GM13976 (cell line): ENCODE measurements at places on chromosomes 12 and 14.

DNA sequence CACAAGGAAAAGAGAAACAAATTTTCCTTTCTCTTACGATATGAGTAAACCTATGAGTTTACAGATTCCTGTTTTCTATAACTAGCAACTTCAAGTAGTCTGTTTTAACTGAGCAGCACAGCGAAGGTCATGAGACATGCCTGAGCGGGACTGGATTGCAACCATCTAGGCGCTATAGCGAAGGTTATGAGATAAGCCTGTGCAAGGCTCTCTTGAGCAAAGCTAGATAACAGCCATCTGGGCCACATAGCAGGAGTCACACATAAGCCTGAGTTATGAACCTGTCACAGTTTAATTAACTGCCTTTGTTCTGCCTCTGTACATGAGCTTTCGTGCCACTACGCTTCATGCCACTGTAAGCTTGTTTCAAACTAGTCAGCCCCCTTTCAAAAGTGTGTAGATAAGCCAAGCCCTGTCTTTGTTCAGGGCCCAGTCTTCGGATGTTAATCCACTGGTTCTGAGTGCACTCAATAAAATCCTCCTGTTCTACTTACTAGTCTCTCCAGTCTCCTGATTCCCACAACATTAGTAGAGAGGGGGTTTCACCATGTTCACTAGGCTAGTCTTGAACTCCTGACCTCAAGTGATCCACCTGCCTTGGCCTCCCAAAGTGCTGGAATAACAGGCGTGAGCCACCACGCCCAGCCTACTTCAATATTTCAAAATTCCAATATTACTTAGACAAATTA is 47.1 kb downstream of the SEC23A start:
- no peak for DNase-seq

DNA sequence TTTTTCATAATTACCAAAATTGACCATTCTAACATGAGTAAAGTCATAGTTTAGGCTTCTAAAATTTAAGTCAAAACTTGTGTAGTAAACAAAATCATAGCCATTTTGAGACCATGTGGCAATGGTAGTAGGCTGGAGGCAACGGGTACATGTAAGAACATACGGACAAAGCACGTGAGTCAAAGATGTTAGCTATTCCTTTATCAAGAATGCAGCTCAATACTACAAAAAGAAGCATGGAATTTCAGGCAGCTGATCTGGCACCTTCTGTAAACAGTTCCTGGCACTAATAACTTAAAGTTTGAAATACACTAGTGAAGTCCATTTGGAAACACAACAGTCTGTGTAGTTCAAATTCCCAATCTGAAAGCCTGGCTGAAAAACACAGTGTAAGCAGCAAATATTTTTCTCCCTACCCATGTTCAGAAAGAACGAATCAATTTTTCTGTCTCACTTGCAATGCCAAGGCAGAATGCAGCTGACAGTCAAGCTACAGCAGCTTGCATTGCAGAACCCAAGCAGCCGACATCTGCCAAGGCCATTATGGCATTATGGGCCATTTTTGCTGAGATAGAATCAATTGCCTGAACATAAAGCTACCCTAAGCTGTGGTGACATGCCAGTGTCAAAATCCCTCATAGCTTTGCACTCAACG is 29.3 kb downstream of the MYF5 start:
- DNase-seq: no peak

DNA sequence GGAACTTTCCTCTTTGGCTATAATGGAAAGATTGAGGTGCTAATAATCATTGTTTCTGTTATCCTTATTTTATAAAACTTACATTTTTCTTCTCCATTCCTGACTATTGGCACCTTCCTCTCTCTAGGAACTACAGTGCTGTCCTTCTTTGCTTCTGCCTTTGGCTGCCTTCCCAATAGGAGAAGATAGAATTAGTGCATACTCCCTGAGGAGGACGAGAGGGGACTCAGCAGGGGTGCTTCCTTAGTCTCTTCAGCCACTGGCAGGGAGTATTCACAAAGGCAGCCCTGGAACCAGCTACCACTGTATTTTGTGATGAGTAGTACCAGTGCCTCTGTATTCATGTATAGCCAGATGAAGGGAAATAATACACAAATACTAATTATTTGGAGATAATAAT is 208.5 kb downstream of the FOXG1 start:
- DNase-seq: no peak

DNA sequence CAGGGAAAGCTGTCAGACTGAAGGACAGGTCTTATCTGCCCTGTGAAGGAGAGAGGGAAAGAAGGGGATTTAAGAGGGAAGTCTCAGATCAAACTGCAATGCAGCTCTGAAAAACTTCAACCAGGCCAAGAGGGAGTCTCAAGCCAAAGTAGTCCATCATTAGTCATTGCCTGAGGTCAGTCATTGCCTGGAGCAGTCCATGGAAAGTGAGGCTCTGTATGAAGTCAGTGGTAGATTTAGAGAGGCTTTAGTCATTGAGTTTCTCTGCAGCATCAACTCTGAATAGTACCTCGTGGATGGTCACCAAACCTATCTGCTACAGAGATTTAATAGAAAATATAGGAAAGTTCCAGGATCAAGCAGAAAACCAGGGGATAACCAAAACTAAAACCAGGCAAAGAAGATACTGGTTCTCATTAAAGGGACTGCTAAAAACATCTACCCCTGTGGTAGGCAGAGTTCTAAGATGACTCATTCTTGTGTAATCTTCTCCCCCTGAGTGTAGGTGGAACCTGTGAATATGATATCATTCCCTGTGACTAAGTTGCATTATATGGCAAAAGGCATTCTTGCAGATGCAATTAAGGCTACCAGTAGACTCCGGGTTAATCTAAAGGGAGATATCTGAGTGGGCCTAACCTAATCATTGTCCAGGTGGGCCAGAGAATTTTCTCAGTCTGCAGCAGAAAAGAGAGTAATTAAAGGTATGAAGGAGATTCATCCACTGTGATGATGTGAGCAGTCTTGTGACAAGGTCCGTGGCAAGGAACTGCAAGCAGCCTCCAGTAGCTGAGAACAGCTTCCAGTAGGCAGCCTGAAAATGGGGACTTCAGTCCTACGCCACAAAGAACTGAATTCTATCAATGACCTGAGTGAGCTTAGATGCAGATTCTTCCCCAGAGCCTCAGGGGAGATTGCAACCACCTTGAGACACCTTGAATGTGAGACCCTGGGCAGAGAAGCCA is 123.1 kb downstream of the GALC start:
- DNase-seq: peak; percentile 2

- DNase-seq: no peak
These were observed 241.6 kb downstream of the TMEM132D start for GRCh38 chr12:129662234-129662633.

DNA sequence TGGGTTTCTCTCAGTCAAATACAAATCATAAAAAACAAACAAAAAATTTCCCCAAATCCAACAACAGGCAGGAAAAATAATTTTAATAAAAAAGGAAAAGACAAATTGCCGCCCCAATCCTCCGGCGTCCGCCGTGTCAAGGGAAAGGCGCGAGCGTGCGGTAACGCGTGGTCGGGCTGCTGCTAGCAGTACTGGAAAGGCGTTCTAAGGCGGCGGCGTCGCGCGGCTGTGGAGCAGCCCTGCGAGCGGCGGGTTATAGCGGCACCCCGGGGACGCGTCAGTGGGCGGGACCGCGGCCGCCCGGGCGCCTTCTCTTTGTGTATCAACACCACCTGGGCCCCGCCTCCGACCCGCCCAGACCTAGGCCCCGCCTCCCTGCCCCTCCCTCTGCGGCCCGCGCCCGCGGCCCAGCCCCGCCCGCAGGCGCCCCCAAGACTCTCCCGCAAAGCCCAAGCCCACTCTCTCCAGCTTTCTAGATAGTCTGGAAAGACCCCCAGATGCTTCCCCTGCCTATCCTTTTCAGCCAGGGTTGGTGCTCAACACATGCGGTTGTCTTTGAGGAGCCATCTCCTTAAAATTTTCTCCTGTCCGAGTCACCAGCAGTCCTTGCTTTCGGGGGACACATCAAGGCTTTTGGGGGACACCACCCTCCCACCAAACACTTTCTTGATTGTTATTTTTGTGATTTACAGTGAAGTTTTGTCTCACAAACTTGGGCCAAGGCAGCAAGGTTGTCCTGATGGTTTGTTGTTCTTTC is at the start of gene SLC38A2:
TSS of gene SLC38A2 (minus strand) at position 230 of the 757 bp plus-strand sequence. CDS start 1,480 bp downstream, outside the sequence.
- peak; percentile 98 for DNase-seq

- DNase-seq: no peak
These were observed 42.4 kb upstream of the CCDC63 start for GRCh38 chr12:110804406-110804805.

DNA sequence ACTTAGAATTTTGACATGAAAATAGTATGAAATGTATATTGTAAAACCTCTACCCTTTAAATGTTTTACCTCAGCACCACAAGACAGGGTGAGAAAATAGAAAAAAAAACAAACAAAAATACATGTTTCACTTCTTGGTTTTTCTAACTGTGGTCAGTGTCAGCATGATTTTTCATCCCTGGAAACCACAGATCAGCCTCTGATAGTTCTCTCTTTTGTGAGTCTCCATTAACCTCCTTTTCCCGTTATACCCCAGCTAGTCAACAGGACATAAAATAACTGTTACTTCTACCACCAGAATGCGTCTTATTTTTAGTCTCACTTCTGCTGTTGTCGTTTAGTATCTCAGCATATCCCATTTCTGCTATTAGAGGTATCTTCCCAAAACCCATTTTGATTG is 48.3 kb upstream of the KCNMB4 start:
- DNase-seq: no peak

DNA sequence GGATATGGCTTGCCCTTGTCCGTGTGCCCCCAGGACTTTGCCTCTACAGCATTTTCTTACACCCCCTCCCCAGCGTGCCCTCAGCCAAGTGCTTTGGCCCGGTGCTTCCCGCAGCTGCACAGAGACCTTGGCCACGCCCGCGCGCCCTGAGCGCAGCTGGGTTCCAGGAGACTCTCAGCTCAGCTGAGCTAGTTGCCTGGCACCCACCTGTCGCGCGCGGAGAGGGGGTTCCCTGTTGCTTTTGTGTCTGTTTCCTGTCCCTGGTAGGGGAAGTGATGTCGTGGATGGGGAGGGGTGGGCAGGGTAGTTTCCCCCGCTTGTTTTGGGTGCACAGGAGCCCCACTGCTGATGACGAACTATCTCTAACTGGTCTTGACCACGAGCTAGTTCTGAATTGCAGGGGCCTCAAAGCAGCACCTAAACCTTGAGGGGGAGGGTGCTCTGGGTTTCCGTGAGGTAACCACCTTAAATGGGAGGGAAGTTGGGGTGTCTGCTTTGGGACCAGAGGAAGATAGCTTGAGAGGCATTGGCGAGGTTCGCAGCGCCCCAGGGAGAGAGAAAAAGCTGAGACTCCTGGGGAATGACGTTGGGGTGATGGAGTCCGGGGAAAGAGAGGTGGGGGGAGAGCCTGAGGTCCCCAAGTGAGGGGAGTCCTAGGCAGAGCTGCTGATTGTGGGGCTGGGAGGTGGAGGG is 1.5 kb downstream of the DIO3 start:
- DNase-seq: no peak

DNA sequence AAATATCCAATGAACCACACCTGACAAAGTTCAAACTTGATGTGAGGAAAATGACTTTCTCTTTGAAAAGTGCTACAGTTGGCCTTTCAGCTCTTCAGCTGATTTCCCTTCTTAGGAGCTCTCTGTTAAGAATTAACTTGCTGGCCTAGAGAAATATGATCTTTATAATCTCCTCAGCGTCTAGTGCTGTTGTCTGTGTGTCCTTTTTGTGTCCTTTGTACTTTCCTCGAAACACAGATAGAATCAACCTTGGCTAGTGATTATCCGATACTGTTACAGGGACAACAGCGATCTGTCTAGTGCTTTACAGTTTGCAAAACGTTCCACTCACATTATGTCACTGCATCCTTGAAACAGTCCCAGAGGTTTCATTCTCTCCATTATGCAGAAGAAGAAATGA is 162.8 kb upstream of the RMST start:
- no peak for DNase-seq

DNA sequence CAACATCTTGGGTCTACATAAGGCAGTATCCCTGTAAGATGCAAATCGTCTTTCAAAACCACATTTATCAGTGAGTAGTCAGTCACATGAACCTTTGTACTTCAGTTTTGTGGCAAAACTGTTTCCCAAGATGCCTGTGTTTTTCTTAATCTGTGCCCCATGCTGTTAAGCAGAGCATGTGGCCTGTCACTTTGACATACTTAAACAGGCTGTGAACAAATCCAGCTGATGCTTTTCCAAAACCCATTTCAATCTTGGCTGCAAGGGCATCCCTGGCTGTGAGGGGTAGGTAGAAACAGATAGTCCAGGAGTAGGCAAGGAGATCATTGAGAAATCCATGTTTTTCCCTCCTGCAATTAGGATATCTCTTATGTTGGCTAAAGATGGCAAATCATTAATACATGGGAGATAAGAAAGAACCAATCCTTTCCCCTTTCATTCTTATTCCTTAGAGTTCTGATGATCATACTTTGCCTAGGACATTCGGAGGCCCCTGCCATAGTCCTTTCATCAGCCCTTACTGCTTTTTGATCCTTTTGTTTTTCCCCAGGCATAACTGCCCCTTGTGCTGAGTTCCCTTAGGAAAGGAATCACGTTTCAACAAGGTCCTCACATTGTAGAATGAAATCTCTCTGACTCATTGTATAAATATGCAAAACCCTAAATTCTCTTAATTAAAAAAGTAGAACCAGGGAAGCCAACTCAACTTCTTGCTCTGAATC is 121.1 kb upstream of the EEA1 start:
- no peak for DNase-seq

DNA sequence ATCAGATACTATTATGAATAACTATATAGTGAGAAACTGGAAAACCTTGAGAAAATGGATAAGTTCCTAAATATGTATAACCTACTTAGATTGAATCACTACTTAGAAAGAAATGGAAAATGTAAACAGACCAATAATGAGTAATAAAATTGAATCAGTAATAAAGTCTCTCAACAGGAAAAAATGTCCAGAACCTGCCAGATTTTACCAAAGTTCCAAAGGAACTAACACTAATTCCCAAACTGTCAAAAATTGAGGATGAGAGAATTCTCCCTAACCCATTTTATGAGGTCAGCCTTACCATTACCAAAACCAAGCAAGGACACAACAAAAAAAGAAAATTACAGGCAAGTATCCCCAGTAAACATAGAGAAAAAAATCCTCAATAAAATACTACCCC is 272.0 kb downstream of the RPAP3 start:
- DNase-seq: no peak

GRCh38 chr14:64998455-64998931 is 11.8 kb downstream of the FNTB start:
- DNase-seq: no peak

- DNase-seq: no peak
These were observed 273.1 kb downstream of the C12orf50 start for GRCh38 chr12:87756111-87756510.
